Left renal cortex interstitium (tissue), 4 donors: ENCODE measurements at places on chromosomes 6 and 20.

DNA sequence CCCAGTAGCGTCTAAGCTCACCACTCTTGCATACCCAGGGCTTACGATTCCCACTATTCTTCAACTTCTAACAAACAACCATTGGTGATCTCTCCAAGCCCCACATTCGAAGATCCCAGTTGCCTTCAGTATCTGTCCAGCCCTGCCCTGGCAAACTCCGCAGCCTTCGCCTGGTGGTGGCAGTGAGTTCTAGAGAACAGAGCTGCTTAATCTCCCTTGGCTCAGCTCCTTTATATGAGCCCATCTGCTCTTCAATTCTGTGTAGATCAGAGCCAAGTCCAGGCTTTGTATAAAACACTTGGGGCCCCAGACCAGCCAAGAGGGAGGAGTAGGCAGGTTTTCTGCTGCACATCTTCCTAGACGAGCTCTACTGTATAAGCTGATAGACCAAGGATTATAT, 193.3 kb downstream of the PHACTR1 start:
- no peak for DNase-seq

DNA sequence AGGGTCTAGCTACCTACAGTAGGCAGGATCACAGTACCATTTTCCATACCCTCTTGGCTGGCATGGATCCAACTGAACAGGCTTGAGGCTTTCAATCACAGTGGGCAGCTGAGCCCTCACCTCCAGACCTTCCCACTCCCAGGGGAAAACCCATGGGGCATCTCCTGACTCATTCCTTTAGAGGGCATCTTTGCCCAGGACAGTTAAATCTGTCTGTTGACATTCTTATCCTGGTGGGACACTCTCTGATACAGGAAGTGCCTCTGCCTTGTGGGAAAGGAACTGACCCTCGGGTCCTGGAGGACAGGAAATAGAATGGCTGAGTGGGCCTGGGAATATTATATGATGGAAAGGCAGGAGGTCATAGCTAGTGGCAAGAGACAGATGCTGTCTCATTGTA, 10.2 kb upstream of the EPB41L1 start:
- DNase-seq: no peak

DNA sequence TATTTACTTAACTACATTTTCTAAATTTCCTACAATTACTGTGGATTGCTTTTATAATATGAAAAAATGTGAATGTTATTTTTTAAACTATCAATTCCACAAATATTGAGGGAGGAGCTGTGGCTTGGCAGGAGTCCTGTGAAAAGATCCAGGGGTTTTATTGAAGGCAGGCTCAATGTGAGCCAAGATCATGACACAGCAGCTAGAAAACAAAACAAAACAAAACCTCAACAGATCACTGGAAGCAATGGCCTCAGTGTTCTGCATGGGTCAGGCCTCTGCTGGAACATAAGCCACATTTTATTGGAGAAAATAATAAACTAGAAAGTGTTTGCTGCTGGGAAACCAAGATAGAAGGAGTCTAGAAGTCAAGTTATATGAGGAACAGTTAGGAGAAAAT, 19.4 kb upstream of the RCAN2 start:
- DNase-seq: no peak

- DNase-seq: no peak
These were observed 1.7 kb downstream of the RAB44 start for GRCh38 chr6:36699348-36699747.

DNA sequence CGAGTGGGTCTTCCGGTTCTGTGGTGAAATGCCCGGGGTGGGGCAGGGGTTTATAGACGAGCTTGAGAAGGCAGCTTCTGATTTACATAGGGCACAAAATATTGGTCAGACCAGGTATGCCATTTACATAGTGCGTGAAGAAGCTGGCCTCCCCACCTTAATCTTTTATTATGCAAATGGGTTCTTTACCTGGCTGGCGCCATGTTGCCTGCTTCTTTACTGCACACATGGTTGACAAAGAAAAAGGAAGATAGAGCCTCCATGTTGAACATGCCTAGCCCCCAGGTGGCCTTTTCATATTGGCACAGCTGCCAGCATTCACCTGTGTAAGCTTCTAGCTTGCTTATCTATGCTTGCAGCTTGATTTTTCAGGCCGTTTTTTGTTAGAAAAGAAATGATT, 276.2 kb downstream of the PHACTR1 start:
- DNase-seq: no peak

DNA sequence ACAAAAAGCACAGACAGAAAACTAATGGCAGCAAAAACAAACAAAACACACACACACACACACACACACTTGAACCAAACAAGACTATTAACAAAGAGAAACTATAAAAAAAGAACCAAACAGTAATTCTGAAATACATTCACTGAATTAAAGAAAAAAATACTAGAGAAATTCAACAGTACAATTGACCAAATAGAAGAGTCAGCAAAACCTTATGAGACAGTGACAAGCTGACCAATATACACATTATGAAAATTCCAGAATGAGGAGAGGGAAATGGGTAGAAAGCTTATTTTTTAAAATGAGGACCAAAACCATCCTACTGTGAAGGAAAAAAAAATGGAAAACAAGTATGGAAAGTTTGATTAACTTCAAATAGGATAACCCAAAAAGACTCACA, 212.2 kb upstream of the BTBD3 start:
- no peak for DNase-seq
